Stimulated activated CD4-positive, alpha-beta T cell treated with anti-CD3 and anti-CD28 coated beads, TNF-alpha, amount 100 ng/mL, for 4 hours (primary cell): ENCODE measurements at places on chromosomes 7 and 10.

DNA sequence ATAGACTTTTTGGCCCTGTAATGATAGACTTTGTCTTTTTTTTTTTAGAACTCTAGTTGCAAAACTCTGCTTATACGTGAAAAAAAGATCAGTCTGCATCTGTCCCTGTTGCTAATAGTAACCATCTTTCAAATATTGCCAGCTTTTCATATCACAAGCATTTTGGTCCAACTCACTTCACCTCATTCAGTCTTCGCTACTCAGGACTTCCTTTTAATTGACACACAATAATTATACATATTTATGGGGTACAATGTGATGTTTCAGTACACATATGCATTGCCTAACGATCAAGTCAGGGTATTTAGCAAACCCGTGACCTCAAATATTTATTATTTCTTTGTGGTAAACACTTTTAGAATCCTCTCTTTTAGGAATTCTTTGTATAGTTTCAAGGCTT is 867.0 kb upstream of the C7orf33 start:
- DNase-seq = no peak

GRCh38 chr7:120055300-120055699 is 217.7 kb upstream of the KCND2 start:
- DNase-seq = no peak

DNA sequence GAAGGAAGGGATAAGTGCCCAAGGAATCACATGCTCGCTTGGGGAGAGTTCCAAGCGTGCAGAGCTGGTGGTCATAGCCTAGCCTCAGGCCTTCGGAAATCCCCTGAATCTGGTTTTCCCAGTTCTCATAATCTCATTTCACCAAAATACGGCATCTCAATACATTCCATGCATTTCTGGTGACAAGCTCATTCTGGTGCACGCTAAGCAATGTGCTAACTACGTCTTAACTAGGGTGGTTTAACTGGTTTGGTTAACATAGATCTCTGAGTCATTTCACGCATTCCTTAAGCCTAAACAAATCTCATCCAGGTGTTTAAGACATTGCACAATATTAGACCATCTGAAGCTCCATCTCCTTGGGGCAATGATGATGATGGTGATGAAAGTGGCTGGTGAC is 72.9 kb upstream of the STEAP1B start:
- no peak for DNase-seq

DNA sequence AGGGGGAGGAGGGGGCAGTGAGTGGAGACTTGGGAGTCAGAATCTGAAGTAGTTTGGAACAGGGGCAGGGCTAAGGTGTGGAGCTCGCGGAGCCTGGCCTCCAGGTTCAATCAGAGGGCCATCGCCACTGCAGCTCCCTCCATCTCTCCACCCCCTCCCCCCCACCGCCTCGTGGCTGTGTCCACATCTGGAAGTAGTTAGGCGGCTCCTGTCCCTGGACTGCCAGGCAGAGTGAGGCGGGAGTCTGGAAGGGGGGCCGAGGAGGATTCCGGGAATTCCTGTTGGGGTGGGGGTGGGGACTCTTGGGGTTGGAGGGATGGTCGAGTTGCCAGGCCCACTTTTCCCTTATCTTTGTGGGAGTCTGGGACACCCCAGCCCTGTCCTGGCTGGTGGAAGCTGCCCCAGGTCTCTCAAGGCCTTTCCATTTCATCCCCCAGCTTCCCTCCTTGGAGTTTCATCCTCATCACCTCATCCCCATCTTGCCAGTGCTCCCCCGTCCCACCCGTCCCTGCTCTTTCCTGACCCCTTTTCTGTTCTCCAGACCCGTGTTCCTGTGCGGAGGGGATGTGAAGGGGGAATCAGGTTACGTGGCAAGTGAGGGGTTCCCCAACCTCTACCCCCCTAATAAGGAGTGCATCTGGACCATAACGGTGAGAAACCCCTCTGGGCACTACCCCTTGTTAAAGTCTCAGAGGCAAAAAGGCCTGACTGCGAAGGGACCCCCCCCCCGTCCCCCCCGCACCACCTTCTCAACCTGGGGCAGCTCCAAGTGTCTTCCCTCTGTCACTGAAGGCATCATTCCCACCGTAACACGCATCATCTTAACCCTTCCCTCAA is 944 bp downstream of the PCOLCE start:
- DNase-seq = no peak

DNA sequence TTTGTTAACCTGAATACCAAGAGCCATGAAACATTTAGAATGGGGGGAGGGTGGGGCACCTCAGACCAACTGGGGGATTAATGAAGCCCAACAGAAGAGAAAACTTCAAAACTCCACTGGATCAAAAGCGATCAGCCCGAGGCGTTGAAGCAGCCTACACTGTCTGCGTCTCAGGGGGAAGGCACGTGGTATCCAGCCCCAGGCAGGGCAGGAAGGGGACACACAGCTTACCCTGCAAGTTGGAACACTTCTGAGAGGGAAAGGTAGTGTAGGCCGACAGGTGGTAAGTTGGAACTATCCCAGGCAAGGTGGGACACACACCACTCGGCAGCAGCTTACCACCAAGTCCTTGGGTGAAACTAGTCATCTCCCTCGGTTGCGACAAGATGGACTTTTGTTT is 102.9 kb downstream of the TAX1BP1 start:
- no peak for DNase-seq

DNA sequence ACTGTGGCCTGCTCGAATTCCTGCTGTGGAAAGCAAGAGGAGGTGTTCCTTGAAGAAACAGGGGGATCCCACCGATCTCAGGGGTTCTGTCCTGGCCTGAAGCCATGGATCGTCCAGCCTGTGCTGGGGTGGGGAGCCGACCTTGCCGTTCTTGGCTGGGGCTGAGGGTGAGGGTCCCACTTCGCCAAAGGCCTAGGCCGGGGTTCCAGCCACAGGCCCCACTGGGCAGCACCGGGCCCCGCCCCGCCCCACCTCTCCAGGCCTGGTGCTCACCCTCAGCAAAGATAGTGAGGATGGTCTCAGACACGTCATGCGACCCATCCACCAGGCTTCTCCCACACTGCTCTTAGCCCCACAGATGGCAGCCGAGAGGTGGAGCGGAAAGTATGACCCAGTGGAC is 51.4 kb upstream of the ZNF716 start:
- DNase-seq = no peak
